Epithelial cell of esophagus (primary cell): ENCODE measurements at places on chromosomes 2 and 18.

- DNase-seq = peak; percentile 40
Observed at GRCh38 chr2:134218930-134219658, 34.8 kb upstream of the MGAT5 start.

DNA sequence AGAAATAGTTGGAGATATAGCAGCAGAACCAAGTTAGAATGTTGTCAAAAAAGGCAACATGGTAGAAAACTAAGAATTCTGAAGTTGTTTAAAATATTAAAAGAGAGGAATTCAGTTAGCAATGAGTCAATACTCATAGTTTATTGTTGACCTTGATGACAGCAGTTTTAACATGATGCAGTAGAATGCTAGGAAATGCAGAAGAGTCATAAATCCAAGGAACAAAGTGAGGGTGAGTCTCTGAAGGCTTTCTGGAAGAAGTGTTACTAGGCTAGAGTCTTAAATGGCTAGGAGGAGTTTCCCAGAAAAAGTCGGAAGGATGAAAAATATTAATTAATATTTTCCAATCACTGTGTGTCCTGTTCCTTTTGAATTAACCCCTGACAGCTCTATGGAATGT, 807.3 kb downstream of the TSN start:
- no peak for DNase-seq

GRCh38 chr2:23380562-23381065, 4.4 kb upstream of the KLHL29 start:
- no peak for DNase-seq

- no peak for DNase-seq
Observed at GRCh38 chr2:187719510-187719909, 165.3 kb upstream of the TFPI start.

GRCh38 chr18:4960578-4960977, 236.5 kb downstream of the AKAIN1 start:
- DNase-seq = no peak

DNA sequence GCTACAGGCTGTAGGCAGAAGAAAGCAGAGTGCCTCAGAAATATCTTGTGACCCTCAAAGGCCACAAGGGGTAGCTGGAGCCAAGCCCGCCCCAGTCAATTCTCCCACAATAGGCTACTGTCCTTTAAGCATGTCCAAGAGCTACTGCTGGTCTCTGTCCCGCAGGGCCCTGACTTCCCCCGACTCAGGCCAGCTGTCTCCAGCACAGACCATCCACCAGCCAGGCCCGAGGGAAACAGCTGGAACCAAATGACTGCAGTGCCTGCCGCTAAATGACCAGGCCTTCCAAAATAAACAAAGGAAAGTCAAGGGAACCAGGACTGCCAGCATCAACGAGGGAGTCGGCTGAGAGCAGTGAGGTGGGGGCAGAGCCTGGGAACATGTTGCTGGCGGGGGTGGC, 36.7 kb downstream of the MCFD2 start:
- DNase-seq = no peak

GRCh38 chr2:195652911-195653310, 4.1 kb upstream of the SLC39A10 start:
- no peak for DNase-seq

- peak; percentile 57 for DNase-seq
Observed at GRCh38 chr18:7329016-7329415, 98.1 kb downstream of the LRRC30 start.

DNA sequence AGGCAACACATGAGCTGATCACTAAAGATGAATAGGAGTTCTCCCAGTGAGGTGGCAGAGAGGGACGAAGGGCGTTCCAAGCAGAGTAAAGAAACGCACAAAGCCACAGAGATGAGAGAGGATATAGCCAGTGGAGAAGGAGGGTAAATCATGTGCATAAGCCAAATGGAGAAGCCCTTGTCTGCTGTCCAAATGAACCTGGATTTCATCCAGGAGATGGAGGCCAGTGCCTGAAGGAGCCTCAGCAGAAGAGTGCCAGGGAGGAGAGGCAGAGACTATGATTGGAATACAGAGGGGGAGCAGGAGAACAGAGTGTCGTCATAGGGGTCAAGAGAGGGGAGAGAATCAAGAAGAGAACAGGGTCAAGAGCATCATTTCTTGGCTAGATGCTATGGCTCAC, 48.9 kb upstream of the STPG4 start:
- no peak for DNase-seq

- DNase-seq = no peak
Observed at GRCh38 chr2:109129921-109130722, 1.1 kb downstream of the SH3RF3 start.
